ENCODE measurements at places on chromosomes 7 and 10.

DNA sequence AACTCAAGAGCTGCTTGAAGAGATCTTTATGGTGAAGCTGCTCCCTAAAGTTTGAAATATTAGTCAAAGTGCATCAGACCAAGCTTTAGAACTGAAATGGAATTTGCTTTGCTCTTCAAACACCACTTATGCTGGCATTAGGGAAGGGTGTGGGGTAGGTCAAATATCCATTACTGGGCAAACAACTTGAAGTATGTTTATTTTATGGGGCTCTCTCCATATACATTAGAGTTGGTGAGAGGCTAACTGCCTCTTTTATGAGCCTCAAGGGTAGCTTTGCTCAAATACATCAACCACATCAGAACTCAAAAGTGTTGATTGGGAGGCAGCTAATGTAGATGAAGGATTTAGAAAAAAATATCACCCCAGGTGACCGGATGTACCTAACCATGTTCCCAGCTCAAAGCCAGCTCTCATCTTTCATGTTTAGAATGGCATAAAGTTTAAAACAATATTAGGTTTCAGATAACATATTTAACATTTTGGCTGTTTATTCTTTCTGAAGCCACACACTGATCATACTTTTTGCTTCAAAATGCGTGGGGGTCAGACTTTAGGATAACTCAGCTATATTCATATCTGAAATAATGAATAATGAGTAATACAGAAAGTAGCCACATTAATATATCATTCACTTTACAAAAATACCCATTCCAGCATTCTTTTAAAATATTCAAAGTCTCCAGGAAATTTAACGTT is 318.6 kb downstream of the PTEN start:
- no peak for DNase-seq

- DNase-seq: no peak
Measured at GRCh38 chr10:81021428-81022129, 483.9 kb downstream of the SH2D4B start.

DNA sequence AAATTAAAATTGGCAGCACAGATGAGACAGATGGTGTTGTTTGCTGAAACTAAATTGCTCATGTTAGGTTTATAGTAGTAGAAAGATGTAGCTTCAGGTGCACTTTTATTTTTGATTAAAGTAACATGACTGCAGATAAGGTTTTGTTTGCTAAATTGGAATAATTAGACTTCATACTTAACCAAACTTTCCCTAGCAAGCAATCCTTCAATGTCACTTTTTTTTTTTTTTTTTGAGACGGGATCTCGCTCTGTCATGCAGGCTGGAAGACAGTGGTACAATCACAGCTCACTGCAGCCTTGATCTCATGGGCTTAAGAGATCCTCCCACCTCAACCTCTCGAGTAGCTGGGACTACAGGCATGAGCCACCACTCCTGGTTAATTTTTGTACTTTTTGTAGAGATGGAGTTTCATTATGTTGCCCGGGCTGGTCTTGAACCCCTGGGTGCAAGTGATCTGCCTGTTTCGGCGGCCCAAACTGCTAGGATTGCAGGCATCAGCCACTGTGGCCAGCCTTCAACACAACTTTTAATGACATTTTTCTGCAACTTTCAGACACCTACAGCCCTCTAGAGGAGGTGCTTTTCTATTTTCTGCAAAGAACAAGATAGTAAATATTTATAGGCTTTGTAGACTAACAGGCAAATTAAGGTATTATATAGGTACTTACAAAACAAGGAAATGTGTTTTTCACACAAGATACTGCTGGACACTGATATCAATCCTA is 84.8 kb upstream of the CCNY start:
- DNase-seq: no peak

GRCh38 chr7:94231305-94231704 is 163.4 kb upstream of the COL1A2 start:
- DNase-seq: no peak

DNA sequence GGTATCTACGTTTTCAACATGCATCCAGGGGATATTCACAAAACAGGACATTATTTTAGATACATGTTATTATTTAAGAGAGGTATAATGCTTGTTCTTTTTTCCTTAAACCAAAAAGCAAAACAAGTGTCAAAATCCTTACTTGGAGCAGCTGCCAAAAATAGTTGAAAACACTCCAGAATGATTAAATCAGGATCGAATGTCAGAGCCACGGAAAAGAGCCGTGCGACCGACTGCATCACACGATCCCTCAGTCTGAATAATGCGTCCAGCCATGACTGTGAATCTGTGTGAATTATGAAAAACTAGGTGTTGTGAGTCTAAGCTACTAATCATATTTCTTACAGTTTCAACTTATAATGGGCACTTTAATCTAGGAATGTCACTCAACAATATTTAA is 126.0 kb downstream of the PARD3 start:
- DNase-seq: no peak

DNA sequence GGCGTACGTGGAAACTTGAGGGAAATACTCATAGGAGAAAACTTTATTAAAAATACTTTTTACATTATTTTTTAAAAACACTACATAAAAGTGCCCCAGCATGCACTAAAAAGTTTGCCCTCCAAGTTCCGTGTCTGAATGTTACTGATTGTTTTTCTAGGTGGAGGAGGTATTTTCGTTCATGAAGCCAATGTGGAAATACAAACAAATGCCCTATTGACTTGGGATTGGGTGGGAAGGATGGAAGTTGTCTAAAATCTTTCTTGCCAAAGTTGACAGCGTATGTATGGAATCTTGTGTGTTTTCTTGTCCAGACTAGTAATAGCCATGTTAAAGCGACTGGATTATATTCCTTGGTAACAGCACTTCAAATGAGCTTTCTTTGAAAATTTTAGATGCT is 1.2 kb downstream of the PROSER2 start:
- DNase-seq: no peak

- DNase-seq: no peak
Measured at GRCh38 chr7:74187915-74188675, 13.9 kb downstream of the EIF4H start.

DNA sequence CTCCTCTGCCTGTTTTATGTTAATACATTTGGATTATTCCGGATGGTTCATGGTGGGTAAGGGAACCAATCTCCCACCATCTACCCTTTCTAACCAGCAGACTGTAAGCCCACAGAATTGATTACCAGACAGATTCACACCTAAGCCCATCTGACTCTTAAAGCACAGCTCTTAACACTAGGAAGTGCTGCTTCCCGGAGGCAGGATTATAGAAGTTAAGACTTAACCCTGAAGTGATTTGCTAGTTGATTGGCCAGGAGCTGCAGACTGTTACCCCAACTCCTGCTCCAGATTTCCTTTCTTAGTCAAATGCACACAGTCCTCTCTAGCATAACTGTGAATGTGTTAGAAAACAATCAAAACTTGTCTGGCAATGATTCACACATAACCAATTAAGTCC is 221.7 kb downstream of the CDK14 start:
- DNase-seq: no peak

DNA sequence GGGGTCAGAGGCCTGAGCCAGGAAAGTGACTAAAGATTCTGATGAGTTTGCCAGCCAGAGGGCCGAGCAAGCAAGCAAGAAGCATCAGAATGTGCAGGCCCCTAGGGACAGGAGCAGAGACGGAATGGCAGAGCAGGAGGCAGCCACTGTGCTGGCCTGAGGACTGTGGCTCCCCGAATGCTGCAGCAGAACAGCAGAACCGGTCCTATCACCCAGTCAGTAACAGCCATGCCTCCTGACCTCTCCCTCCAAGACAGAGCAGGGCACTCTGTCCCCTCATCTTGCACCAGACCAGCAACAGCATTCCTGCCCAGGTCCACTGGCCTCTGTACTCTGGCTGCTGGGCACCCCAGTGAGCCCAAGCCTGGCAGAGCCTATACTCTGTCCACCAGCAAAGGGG is 85.9 kb downstream of the ARHGAP22 start:
- DNase-seq: no peak

DNA sequence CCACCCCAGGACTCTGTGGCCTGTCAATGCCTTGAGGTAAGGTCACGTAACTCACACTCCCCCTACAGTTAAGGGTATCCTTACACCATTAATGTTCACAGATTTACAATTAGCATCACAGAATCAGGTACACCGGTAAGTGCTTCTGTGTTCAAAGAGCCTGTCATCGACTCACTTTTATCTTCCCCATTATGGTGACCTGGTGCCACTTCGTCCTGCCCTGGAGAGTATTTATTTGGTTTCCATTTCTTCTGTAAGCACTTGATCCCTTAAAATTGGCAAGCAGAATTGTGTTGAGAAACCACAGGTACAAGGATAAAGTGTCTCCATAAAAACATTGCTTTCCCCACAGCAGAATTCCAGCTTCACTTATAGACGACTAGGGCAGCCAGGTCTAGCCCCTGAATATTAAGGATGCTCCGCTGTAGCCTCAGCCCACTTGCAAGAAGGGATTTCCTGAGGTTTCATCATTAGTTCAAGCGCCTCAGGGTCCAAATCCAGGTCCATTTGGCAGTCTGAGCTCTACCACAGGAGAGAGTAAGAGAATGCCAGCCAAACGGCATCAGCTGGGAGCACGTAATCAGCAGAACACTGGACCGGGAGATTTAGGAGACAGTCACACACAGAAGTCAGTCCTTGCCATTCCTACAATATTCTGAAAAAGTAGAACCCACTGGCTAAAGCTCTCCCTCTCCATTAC is 10.1 kb downstream of the ATXN7L1 start:
- no peak for DNase-seq

- DNase-seq: no peak
Measured at GRCh38 chr10:62082729-62083411, 181.4 kb downstream of the ARID5B start.

DNA sequence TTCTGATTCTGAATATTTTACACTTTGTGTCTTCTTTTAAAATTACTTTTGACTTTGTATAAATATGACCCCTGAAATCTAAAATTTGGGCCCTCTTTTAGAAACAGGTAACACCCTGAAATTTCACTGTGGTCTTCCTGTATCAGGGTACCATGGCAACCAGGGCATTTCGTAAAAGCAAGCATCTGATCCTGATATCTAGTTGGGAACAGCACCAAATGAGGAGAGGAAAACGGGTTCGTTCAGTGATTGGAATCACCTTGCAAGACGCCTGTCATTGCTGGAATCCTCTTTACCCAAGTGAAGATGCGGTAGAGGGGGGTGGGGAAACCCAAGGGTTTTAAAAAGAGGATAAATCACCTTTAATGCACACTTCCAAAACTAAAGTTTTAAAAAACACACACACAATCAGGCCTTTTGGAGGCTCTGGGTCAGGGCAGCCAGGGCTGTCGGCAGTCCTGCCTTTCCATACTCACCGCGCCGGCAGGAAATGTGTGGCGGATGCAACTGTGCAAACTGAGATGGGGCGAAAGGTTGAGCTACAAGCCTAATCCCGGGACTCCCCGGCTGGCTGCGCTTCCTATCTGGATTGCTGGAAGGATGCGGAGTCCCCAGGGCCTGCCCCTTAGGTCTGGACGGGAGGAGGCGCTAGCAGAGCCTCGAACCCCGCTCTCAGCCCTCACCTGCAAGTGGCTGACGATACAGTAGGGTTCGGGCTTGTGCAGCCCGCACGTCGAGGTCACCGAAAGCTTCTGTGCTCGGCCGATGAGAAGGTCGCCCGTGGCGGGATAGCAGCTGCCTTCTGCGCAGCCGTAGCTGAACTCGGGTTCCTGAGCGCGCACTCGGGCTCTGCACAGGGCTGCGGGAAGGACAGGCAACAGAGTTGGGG is 1.8 kb downstream of the LAMB1 start:
- no peak for DNase-seq

GRCh38 chr10:51892965-51893658 is 193.7 kb upstream of the CSTF2T start:
- no peak for DNase-seq

- DNase-seq: no peak
Measured at GRCh38 chr7:70027867-70028266, 429.6 kb downstream of the AUTS2 start.

DNA sequence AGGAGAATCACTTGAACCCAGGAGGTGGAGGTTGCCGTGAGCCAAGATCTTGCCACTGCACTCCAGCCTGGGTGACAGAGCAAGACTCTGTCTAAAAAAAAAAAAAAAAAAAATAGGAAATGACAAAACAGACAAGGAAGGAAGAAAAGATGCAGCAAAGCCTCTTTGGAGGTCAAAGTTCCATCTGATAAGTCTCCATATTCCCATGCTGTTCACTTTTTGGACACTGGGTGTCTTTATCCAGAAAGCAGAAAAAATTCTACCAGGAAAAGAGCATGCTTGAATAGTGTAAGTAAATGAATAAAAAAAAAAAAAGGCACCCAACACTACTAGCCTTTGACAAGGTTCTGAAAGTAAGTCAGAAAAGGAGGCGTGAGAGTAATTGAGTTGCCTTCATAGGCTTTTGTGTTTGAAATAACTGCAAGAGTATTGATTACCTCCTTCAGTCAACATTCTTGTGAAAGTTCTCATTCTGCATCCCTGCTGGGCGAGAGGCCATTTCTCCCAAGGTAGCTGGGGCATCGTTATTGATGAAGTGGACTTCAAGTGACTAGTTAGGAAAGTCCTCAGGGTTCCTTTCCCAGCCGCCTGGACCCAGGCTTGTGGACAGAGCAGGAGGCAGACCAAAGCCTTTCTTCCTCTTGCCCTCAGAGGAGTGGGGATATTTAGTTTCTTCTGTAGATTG is 133.3 kb upstream of the KIF5B start:
- DNase-seq: no peak

GRCh38 chr10:12635127-12635541 is 285.8 kb downstream of the CAMK1D start:
- peak; percentile 25 for DNase-seq

DNA sequence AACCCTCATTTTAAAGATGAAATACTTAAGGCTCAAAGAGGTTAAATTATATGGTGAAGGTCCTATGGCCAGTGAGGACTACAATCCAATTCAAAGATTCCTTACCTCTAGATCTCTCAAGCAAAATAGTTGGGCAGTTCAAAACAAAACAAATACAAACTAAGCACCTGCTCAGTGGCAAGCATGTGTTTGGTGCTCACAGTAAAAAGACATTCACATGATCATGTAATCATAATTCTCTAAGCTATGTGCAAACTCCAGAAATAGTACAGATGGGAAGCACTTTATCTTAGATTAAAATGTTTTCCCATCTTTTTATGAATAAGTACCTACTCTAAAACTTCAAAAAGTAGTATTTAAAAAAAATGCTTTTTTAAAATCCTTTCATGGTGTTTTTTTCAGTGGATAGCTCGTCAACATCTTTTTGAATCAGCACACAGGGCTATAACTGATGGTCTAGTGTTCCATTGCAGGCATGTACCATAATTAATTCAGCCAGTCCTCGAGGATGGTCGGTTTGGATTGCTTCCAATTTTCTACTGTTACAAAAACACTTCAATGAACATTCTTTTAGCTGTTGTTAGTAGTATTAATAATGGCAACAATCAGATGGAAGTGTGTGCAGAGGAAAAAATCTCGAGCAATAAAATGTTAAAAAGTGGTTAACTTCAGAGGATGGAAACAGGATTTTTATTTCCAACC is 58.4 kb downstream of the CHCHD3 start:
- DNase-seq: no peak

- DNase-seq: no peak
Measured at GRCh38 chr7:113374955-113375354, 256.6 kb upstream of the SMIM30 start.

- no peak for DNase-seq
Measured at GRCh38 chr7:56092789-56093531, at the start of gene PHKG1. Gene PHKG1 (minus strand): TSS chr7:56092952. CDS start chr7:56088941, 4,011 bp downstream.
